ENCODE measurements at places on chromosomes 12 and 14.

GRCh38 chr12:128387811-128388422, 120.9 kb downstream of the TMEM132C start:
- peak; percentile 14 for DNase-seq

- no peak for DNase-seq
Observed at GRCh38 chr12:65845751-65846537, 21.7 kb downstream of the HMGA2 start.

GRCh38 chr12:20259786-20260185, 108.6 kb upstream of the PDE3A start:
- no peak for DNase-seq

GRCh38 chr14:51648296-51648695, 3.4 kb upstream of the FRMD6 start:
- no peak for DNase-seq

DNA sequence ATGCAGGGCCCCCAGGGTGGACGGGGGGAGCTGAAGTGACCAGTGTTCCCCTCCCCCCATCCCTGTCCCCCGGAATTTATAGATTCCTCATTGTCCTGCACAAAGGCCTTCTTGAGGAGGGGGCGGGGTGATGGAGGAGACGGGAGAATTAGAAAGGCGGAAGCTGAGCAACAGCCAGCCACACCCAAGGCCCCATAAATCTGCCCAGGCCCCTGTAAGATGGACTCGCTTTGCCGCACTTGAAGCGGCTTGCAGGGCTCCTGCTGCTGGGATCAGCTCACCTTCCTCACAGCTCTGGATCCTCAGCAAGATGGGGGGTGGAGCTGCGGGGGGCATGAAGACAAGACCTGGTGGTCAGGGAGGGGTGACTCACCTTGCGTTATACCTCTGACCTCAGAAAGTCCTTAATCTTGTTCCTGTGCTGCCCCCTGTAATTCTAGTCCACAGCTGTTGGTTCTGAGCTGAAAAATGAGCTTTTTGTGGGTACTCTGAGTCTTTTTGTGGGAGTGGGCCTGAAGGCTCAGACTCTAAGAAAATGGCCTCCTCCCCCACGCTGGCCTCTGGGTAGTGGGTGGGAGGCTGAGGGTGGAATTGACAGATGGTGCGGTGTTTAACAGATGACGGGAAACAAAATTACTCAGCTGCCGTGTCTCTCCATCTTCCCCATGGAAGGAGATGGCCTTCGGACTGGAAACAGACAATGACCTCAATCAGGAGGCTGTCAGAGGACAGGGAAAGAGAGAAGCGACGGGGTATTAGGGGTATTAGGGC, 15.8 kb upstream of the ANKRD33 start:
- no peak for DNase-seq

- no peak for DNase-seq
Observed at GRCh38 chr12:92140896-92141536, 4.6 kb downstream of the BTG1 start.

DNA sequence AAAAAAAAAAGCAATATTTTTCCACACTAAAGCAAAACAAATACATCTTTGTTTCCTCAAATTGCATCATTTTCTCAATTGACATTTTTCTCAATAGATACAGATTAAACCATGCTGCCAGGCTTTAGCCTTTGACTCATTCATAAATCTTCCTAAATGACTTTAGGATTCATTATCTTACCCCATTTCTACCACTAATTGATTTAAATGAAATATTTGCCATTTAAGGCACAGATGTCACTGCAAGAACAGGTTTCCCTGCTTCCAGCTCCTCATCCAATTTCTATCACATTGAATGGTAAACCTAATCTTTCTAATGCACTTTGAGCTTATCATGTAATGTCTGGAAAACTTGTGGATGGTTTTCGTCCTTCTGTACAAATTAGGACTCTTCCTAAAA, 298.7 kb downstream of the RPL10L start:
- no peak for DNase-seq

GRCh38 chr14:34957771-34958286, 25.0 kb upstream of the SRP54 start:
- DNase-seq = no peak

- no peak for DNase-seq
Observed at GRCh38 chr12:1773937-1774655, 46.3 kb upstream of the LRTM2 start.

DNA sequence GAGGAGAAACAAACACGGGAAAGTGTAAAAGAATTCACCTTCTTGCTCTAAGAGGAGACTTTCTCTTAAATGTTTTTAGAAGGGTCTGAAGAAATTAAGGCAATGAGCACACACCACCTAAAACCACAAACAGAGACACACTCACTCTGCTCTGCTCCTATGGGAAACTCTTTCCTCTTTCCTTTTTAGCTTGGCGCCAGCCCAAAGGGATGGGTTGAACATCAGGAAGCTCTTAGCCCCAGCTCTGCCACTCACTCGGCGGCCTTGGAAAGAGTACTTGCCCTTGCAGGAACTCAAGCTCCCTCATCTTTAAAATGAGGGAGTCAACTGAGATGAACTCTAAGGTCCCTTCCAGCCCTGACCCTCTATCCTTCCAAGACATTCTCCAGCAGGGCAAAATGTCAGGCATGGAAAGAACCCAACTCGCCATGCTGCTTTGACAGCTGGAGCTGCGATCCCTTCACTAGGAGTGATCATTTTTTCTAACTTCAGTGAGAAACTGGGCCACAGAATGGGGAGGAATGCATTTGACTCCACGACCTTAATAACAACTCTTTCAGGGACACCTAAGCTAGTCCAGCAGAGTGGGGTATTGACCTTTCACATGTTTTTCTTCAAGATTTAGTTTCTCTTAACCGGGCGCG, 980 bp upstream of the RNASE8 start:
- no peak for DNase-seq
